ENCODE measurements at places on chromosomes 3 and 15.

DNA sequence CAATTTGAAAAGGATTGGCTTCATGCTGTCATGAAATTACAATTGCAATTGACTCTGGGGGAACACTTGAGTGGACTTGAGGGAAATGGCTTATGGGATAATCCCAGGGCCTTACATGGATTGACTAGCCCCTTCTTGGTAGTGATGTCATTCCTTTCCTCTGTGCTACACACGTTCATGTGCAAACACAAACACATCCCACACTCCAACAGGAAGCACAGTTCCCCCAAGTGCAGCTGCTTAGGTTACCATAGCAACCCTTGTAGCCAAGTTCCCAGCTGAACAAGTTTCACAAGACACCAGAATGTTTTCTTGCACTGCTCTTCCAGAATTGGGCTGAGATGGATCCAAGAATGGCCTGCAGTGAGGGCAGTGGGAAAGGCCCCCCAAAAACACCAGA is 217.0 kb downstream of the ZNF621 start:
- no peak for DNase-seq

DNA sequence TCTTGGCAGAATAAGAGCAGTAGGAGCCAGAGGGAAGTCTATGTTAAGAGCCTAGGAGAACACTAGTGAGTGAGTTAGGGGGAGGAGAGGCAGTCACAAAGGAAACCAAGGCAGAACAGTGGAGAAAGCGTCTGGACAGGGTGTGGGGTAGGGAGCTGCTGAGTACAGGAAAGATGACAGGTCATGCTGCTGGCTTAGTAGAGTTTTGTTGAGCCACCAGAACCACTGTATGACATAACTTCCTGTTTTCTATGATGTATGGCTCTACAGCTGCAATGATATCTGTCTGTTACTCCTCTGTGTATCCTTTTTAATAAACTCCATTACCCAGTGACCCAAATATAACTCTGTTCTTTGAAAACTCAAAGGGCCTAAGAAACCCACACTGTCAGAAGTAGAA is 10.6 kb upstream of the STT3B start:
- DNase-seq, result no peak

DNA sequence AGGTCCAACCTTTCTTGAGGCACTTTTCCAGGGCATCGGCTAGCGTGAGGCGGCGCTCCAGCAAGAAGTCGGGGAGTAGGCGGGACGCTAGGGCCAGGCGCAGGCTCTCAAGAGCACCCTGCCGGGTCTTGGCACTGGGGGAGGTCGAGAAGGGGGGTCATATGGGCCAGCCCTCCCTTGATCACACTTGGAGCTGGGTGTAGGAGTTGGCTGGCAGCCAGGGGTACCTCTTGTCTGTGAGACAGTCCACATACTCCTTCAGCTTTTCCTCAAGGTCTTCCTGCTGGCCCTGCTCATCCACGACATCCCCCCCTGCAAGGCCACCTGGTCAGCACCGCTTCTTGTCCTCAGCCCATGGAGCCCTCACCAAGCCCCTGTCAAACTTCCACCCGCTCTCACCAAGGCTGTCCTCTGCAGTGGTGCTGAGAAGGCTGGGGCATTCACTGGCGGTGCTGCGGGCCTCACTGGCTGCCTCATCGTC is 2.0 kb downstream of the IFRD2 start:
- DNase-seq, result no peak

DNA sequence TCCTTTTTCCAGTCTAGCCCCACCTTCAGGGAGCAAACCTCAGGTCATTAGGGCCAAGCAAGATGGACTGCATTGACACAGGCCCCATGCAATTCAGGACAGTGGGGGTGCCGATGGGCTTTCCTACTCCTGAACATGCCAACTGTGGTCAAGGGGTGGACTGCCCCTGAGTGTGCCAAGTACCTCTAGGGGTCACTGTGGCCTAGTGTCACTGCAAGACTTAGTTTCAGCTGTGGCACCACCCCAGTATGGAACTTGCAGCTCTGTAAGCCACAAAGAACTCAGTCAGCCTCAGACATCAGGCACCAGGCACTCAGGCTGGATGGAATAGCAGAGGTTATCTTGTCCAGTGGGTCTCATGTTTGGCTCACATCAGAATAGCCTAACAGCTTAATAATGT is 32.3 kb downstream of the EXOG start:
- DNase-seq, result no peak

- no peak for DNase-seq
Observed at GRCh38 chr3:172150913-172151650, 111.7 kb downstream of the FNDC3B start.

- DNase-seq, result no peak
Observed at GRCh38 chr3:53167418-53168174, 6.6 kb downstream of the PRKCD start.

- no peak for DNase-seq
Observed at GRCh38 chr3:106071306-106071705, 202.5 kb upstream of the CBLB start.

GRCh38 chr15:44222478-44222877 is 27.4 kb upstream of the FRMD5 start:
- no peak for DNase-seq

GRCh38 chr15:92097474-92098178 is 244.1 kb downstream of the SLCO3A1 start:
- peak; percentile 62 for DNase-seq

DNA sequence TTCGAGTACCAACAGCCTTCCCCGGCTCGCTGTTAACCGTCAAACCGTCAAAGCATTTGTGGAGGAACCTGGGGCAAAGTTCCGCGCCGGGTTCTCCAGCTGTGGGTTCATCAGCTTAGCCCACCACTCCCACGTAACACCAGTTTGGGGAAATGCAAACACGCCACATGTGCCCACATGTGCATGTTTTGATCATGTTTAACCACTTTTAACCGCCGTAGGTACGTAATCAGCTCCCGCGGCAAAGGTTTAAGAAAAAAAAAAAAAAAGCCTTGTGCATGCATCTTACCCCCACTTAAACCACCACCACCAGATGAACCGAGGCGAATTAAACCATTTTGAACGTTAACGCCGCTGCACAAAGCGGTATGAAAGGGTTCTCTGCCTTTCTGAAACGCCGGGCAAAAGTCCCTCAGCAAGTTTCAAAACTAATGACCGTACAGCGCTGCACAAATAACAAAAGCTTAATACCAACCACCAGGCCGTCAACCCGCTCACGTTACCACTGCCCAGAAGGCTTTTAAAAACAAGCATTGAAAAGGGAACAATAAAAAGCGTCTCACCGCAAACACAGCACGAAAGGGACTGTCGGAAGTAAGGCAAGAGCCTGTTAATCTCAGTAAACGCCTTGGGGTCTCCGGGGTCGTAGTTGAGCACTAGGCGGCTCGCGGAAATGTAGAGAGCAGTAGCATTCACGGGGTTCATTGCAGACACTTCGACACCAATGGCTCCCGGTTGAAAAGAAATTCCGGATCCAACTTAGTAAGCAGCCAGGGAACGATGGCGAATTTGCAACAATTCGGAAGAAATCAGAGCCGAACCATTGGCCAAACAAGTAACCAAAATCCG is 1.5 kb downstream of the MSL2 start:
- peak; percentile 72 for DNase-seq

DNA sequence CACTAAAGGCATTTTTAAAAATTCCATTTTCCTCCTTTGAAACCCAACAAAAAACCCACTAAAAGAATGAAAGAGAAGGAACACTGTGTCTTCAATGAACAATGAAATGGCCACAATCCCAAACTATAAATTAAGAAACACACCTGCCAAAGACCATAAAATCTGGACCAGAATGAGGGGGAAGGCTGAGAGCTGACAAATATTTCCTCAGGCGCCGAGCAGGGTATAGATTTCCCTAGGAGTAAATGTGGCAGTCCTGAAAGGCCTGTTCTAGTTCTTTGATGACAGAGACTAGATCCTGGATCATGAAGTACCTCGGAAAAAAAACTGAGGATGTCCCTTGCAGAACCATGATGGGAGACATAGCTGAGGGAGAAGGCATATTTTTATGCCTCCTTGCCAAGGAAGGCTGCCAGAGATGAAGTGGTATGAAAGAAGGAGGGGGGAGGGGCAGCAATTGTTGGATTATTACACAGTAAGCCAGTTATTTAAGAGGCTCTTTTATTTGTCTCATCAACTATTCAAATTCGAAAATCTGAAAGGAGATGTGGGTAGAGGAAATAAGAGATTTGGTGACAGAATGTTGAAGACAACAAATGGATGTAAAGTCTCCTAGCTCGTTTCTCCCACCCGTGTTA is 275.3 kb upstream of the GOLGA6L4 start:
- no peak for DNase-seq

- DNase-seq, result peak; percentile 72
Observed at GRCh38 chr3:12194669-12195161, 36.0 kb upstream of the TIMP4 start.

- no peak for DNase-seq
Observed at GRCh38 chr3:12280357-12280806, 8.5 kb upstream of the PPARG start.

GRCh38 chr3:101518421-101518871 is 5.4 kb upstream of the SENP7 start:
- DNase-seq, result peak; percentile 93

- no peak for DNase-seq
Observed at GRCh38 chr15:39543651-39544050, 37.2 kb upstream of the THBS1 start.
